ENCODE measurements at places on chromosomes 2 and 18.

- no peak for DNase-seq
Measured at GRCh38 chr2:82964341-82964740, 1494.7 kb downstream of the SUCLG1 start.

DNA sequence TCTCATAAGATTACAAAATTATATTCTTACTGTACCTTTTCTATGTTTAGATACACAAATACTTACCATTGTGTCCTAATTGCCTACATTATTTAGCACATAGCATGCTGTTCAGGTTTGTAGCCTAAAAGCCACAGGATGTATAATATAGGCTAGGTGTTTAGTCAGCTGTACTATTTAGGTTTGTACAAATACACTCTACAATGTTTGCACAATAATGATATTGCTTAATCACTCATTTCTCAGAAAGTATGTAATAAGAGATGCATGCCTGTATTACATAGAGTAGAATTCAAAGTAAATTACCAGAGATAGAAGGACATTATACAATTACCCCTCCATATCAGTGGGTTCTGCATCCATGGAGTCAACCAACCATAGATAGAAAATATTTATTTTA lies 201.1 kb upstream of the COL3A1 start:
- DNase-seq: peak; percentile 90

DNA sequence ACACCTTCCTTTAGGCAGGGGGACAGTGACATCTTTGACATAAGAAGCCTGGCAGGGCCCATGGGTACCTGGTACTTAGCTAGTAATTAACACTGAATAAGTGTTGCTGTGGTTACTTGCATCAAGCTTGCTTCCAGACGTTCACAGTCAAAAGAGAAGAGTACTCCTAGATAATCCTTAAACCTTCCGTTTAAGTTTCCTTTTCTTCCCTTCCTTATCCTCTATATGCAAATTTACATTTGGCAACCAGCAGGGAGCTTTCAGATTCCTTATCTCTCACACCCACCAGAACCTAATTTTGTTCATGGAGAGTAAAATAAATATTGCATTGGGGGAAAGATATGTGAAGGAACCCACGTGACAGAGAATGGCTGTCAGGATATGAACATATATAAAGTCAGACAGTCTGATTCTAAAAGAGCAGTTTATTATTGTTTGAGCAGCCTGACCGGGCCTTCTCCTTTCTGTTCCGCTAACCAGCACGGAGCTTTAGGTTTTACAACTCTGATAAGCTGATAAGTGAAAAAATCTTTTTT lies 7.8 kb upstream of the RAB31 start:
- DNase-seq: peak; percentile 40

GRCh38 chr2:109529532-109530449 lies 84.0 kb downstream of the SEPTIN10 start:
- DNase-seq: no peak

GRCh38 chr2:229749779-229750178 lies 35.4 kb upstream of the DNER start:
- no peak for DNase-seq

GRCh38 chr2:101655702-101656422 lies 41.6 kb upstream of the MAP4K4 start:
- DNase-seq: peak; percentile 83

DNA sequence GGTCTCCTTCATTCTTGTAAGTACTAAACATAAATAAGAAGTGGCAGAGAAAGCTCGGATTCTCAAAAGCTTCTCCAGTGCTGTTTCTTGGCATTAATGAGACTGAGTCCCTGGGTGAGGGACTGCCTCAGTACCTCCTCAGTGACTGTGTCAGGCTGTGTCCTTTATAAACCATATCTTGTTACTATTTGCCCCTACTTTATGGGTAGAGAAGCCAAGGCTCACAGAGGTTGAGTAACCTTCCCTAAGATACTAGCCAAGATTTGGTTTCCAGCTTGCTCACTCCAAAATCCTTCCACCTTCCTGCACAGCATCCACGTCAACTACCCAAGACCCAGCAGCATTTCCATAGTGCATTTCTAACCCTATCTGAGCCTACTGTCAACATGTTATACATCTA lies 55.6 kb downstream of the THUMPD2 start:
- no peak for DNase-seq

DNA sequence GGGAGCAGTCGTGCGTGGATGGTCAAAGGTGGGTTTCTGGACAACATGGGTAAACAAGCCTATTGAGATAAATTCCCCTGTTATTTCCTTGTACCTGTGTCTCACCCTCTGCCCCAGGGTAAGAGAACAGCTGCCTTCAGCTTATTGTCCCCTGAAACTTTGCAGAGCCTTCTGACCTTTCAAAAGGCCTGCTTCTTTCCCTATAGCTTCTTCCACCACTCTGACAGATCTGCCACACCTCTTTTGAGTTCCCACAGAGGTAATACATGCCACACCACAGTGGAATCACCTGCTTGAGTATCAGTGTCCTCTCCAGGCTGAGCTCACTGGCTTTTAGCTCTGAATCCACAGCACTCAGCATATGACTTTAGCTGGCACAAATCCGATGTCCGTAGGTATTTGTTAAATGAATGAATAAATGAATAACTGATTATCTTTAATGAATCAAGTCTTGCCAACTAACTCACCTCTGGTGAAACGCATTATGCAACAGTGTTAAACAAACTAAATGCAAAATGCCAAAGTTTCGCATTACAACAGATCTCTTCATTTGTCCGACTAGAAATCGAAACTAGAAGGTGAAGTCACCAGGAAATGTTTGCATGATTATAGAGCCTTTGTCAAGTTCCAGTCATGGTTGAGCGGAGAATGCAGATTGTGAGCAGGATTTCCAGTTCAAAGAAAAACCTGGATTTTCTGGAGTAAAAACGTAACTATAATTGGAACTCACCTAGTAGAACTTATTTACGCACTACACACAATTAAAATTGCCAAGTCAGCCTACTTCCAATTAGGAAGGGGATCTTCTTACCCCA lies 16.4 kb downstream of the DYNAP start:
- DNase-seq: no peak

DNA sequence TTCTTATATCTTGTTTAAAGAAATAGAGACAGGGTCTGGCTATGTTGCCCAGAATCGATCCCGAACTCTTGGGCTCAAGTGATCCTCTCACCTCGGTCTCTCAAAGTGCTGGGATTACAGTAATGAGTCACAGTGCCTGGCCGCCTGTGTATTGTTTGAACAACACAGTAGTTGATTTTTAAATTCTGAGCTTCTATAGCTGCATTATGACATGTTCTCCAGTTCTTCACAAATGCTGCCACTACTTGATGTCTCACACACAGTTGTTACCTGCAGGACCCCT lies 7.7 kb upstream of the RHOB start:
- peak; percentile 56 for DNase-seq

GRCh38 chr2:73906847-73907505 lies 14.2 kb downstream of the ACTG2 start:
- no peak for DNase-seq

DNA sequence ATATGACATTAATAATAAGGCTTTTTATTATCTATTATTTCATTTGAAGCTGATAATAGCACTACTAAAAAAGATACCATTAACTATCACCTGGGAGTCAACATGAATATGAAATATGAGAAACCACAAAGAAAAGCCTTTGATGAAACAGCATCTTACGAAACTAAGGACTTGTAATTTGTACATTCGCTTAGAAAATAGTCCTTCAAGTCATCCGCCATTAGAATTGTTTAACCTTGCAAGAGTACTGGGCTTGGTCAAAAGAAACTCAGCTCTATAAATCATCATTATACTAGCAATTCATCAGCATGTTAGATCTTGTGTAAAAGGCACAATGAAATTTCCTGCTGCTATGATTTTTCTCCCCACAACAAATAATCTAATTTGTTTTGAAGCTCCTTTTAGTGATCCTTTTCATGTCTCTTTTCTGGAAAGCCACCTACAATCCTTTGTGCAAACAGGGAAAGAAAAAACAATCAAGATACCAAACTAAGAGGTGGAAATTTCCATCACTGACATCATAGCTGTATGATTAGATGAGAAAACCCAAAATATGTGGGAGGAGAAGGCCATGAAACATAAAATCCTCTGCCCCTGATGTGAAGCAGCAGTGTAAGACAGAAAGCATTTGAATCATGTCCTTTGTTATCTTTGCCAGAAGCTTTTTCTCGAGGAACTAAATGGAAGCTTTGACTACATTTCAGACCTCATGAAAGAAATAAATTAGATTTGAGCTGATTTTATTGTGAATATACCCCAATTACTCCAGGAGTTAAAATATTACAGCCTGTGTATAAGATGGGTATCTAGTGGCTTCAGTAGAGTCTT lies 31.2 kb downstream of the SCN9A start:
- DNase-seq: peak; percentile 85

GRCh38 chr2:197308585-197308984 lies 2.0 kb downstream of the ANKRD44 start:
- DNase-seq: no peak

GRCh38 chr2:230944123-230944653 lies 19.1 kb upstream of the GPR55 start:
- DNase-seq: no peak

- DNase-seq: no peak
Measured at GRCh38 chr2:59149271-59149670, 908.1 kb upstream of the FANCL start.

DNA sequence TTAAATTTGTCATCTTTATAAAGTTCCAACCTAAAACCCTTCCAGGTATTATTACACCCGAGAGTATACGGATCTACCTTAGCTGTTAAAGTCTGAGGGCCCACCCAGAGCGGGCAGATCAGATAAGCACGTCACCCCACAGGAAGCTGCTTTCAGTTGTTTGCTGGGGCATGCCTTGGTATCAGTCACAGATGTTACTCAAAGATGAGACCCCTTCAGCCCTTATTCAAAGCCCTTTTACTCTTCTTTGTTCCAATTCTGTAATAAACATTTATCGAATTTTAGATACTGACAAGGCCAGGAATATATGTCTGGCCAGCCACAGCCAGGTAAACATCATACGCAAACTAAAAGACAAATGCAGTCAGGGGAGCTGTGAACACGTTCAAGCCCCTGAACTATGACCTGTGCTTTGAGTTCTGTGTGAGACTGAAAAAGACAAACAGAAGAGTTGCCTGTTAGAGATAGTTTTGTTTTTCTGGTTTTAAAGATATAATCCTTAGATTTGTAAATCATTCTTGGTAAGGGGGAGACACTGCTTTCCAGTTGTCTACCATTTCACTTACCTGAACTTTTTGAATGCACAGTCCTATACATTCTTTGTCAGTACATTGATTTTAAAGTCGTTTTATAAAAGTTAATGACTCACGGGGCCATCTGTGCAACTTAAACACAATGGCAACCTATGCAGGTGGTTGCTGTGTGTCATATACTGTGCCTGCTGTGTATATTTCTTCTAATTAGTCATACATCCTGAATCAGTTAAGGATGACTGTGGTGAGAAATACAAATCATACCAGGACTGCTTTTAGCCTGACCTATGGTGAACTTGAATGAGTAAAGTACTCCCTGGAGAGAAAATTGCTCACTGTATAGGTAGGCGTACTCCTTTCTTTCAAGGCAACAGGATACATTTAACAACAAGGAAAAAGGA lies 100.5 kb upstream of the ITPRID2 start:
- peak; percentile 95 for DNase-seq

- no peak for DNase-seq
Measured at GRCh38 chr18:49913221-49913620, 99.9 kb upstream of the ACAA2 start.

- no peak for DNase-seq
Measured at GRCh38 chr18:2536063-2536462, 35.2 kb downstream of the METTL4 start.

GRCh38 chr2:233079953-233080835 lies 20.1 kb downstream of the INPP5D start:
- no peak for DNase-seq

DNA sequence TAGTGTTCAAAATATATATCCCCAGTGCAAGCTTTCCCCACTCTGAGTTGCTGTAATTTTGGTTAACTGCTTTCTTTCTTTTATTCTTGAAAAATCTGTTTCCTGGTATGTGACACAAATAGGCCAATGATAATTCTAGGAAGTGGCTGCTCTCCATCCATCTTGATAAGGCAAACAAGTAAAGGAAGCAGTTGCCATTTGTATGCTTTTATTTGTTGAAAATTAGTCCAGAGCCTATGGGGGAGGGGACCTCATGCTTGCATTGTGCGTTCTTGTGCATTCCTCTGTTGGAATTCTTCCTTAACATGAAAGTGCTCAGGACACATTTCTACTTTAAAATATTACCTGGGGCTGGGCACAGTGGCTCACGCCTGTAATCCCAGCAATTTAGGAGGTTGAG lies 111.2 kb upstream of the FSHR start:
- DNase-seq: peak; percentile 40

- peak; percentile 72 for DNase-seq
Measured at GRCh38 chr2:145760781-145761649, 1241.1 kb upstream of the ZEB2 start.

- DNase-seq: peak; percentile 17
Measured at GRCh38 chr2:56671973-56672569, 488.3 kb downstream of the CCDC85A start.

GRCh38 chr2:241956521-241957110 lies 87.1 kb downstream of the RTP5 start:
- no peak for DNase-seq

DNA sequence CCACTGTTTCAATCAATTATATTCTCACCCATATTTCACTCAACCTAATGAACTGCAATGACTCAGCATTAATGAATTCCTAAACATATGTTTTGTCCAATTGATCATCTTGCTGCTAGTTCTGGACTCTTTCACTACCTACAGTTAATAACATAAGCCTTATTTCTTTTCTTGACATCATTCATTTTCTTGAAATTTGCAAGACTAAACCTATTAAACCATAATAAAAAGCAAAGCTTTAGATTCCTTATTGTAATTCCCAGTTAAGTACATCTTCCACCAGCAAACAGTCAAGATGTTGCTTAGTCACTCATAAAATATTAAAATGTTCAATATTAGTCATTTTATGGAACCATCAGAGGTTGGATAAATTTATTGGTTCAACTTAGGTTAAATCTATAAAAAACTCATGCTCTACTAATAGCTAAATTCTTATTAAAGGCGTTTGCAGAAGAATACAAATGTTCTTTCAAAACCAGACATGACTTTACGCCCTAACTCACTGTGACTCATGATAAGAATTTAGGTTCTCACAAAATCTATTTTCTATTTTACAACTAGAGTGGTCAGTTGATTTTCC lies 599.4 kb downstream of the RNF144A start:
- DNase-seq: no peak

DNA sequence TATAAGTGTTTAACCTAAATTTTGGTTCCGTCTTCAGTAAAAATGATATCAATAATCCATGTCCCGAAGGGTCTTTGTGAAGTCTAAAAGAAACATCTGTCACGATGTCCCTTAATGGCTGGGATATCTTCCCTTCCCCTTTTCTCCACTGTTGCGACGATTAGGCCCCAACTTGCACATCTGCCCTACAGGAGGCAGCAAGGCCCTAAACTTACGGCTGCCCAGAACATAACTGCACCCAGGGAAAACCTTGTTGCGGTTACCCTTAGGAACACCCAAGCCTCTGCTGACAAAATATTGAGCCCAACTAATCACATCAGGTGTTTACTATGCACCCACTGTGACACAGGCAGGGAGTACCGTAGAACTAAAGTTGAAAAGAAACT lies 1.3 kb upstream of the SMAD2 start:
- peak; percentile 9 for DNase-seq

GRCh38 chr2:61670591-61671501 lies 132.7 kb upstream of the XPO1 start:
- DNase-seq: peak; percentile 57

GRCh38 chr2:32210767-32211408 lies 45.2 kb downstream of the SLC30A6 start:
- DNase-seq: no peak

Measured in amniotic epithelial cell (primary cell).